ENCODE measurements at places on chromosomes 7 and 10. TPM values are rescaled to one million over a fixed set of nuclear protein-coding genes. Genes with fewer than 3 reads are reported as not detected.

Gene FAM131B
- 1.5 TPM for polyA plus RNA-seq

Gene AGMO
- 0.24 TPM for polyA plus RNA-seq

GRCh38 chr7:111077001-111077400 is 13.9 kb upstream of the LRRN3 start:
- no peak for DNase-seq

DNA sequence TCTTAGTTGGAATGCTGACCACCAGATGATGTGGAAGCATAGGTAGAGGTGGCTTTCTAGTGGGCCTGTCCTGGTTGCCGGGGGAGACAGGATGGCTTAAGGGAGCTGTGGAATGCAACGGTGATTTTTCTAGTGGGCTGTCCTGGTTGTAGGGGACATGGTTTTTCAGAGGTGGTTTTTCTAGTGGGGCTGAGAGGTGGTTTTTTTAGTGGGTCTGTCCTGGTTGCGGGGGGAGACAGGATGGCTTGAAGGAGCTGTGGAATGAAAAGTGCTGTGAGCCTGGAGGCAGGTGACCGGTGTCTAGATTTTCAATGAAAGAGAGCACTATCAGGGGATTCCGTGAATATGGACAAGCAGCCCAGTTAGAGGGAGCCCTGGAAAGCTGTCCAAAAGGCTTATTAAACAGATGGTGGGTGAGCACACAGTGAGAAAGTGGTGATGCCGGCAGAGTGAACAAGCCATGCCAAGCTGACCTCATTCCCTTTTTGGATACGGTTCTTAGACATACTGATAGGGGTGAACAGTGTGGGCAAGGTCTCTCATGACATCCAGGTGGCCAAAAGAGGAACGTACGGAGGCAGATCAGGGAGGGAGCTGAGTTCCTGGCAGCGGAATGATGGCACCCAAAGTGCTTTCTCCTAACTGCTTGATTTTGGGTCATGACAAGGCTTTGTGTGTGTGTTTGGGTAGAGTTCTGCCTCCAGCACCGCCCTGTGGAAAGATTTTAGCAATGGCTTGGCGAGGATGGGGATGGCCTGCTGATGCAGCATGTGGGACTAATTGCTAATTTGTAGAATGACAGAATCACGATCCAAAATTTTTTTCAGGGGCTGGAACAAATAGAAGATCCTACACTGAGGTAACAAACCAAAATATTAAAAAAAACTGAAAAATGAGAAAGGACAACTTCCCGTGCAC is 126.6 kb downstream of the TMEM178B start:
- DNase-seq, result no peak

- no peak for DNase-seq
These were observed 33.5 kb upstream of the LEP start for GRCh38 chr7:128207609-128208008.
